ENCODE measurements at places on chromosomes 13 and 19.

- no peak for DNase-seq
Observed at GRCh38 chr13:64845110-64845509, 2385.0 kb downstream of the PCDH9 start.

- DNase-seq: no peak
Observed at GRCh38 chr13:105247830-105248229, 1287.6 kb downstream of the EFNB2 start.

GRCh38 chr19:29671393-29672160 is 6.3 kb downstream of the PLEKHF1 start:
- DNase-seq: no peak

DNA sequence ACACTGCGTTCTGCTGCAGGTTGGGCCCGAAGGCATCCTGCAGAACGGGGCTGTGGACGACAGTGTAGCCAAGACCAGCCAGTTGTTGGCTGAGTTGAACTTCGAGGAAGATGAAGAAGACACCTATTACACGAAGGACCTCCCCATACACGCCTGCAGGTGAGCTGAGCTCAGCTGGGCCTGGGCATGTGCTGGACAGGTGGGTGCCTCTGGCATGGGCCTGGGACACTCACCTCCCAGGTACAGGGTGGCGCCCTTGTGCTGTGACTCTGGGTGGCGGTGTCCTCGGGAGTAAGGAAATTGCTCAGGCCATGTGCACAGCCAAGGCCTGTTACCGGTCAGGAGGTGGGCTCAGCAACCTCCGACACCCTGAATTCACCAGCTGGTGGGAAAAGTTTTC is 14.2 kb downstream of the UPF1 start:
- no peak for DNase-seq

DNA sequence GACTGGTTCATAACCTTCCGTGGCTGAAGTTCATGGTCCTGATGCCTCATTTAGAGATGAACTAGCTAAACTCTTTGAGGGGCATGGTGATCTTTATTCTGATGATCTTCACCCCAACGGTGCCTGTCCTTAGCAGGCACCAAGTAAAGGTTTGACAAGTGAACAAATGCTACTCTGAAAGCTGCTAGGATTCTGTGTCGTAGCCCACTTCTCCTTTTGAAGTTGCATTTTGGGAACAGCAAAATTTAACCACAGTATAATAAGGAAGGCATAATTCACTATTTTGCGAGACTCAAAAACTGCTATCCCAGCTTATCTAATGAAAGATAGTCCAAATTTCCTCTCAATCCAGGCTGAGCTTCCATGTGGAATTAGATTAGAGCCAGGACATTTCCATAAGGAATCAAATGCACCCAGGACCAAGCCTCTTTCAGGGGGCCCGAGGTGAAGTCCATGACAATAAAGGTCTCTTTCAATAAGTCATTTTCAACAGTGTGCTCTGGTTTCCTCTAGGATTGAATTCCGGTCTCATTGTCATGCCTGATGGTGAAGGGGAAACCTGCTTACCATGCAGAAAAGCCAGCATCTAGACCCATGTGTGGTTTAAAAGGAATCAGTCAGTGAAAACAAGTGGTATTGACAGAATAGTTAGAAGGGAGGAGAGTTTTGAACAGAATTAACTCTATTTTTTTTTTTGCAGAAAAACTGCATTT is 23.1 kb downstream of the SIAH3 start:
- no peak for DNase-seq

- DNase-seq: no peak
Observed at GRCh38 chr13:34256236-34256635, 438.3 kb downstream of the RFC3 start.

GRCh38 chr19:46737761-46738171 is 8.1 kb upstream of the FKRP start:
- DNase-seq: no peak

- DNase-seq: peak; percentile 93
Observed at GRCh38 chr13:50124536-50125303, 109.5 kb downstream of the KCNRG start.

DNA sequence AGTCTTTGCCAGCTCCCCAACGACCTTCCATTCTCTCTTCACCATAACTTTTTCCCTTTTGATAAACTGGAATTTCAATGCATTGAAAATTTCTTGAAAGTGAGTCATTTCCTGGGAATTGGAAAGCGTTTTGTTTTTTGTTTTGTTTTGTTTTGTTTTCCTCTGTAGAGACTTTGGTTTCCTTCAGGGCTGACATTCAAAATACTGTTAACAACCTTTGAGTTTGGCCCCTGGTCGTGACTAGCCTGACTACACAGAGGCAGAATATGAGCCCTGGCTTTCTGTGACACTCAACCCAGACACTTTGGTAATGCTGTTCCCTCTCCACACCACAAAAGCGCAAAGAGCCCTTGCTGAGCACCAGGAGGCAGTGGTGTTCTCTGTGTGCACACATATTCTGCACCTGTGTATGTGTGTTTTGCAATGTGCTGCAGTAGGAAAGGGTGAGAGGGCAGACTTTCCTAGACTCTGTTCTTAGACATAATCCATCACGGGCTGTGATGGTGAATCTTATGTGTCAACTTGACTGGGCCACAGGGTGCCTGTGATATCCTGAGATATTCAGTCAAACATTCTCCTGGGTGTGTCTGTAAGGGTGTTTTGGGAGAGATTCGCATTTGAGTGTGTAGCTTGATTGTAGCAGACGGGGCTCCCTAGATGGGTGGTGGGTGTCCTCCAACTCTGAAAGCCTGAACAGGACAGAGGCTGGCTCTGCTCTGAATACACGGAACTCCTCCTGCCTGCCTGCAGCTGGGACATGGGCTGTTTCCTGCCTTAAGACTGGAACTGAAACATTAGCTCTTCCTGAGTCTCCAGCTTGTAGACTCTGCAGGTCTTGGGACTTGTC is 29.5 kb upstream of the ANKRD10 start:
- DNase-seq: no peak

DNA sequence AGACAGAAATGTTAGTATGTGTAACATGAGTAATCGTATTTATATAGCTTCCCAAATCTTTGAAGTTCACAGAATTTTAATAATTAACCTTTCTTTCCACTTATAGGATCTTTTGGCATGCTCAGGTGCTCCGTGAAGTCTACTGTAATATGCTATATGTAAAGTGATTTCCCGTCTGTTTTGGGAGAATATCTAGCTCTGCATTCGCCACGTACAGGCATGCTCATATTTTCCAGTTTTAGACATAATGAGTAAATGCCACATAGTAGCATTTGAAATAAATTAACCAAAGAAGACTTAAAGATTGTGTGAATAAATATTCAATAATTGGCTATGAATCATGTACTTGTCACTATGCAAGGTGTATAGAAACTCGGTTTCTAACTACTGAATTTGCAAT is 189.0 kb upstream of the CSNK1A1L start:
- DNase-seq: no peak

DNA sequence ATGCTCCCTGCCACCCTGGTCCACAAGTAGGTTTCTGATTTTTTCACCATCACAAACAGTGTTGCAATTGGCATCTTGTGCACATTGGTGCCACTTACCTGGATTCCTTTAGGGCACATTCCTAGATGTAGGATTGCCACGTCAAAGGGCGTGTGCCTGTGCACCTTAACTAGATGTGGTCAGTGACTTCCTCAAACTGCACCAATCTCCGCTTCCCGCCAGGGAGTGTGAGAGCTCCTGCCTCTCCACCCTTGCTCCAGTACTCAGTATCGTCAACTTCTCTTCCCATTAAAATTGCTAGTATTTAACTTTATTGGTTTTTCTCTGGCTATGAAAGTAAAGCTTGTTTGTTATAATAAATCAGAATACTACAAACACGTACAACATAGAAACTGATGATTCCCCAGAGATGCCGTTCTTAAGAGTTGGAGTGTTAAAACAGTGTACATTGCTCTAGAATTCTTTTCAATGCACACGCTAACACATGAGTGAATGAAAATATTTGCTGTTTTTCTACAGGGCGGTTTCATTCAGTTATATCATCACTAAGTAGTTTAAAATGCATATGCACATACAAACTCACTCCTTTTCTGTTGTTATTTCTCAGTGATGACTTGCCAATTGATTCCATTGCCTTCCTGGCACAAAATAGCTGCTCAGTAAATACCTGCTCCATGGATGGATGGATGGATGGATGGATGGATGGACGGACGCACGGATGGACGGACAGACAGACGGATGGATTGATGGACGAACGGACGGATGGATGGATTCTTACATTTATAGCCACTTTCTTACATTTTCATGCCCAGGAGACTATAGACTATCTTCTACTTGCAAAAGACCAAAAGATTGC is 23.4 kb downstream of the CCNE1 start:
- no peak for DNase-seq

DNA sequence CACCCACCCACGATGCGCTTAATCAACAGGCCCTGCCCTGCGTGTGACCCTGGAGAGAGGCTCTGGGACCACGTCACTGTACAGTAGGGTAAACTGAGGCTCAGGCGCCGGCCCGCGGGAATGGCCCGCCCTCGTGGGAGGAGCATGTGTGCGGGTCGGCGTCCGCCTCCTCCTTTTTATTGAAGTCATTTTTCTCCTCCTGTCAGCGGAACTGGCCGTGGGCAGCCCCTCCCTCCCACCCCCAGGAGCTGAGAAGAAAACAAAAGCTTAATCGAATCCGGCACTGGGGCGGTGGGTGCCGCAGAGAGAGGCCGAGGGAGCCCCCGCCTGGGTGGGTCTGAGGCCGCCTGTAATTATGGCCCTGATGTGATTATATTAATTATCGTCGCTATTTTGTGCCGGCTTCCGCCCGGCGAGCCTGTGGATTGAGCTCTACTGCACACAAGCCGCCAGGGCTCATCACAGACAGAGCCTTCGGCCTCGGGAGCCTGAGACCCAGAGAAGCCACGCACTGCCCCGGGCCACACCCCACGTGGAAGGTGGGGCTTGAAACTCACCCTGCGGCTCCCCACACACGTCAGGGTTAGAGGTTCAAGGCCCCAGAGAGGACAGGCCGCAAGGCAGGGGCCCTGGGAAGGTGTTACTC is 7.0 kb downstream of the C2CD4C start:
- no peak for DNase-seq

DNA sequence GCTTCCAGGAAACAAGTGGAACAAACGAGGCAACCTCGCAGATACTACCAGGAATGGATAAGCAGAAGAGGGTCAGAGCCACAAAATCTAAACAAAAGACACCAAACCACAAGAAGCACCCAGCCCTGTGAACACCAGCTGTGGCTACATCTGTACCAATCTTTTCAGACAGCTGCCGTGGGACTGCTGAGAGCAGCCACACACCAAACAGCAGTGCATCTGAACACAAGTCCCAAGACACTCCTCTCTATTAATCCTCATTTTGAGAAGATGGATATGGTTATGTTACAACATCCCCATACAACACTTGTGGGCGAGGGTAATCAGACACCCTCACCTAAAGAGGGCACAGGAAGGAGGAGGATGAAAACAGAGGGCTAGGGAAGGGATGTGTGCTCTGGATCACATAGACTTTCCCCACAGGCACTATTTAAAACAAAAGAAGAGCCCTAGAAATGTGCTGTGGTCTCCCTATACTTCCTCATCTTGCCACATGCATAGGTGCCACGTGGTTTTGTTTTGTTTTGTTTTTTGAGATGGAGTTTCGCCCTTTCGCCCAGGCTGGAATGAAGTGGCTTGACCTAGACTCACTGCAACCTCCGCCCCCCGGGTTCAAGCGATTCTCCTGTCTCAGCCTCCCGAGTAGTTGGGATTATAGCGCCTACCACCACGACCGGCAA is 41.6 kb upstream of the ZNF14 start:
- no peak for DNase-seq

All from occipital lobe (tissue), 3 donors.